Naive thymus-derived CD8-positive, alpha-beta T cell (primary cell): ENCODE measurements at places on chromosomes 11 and 22.
A peak's percentile ranks its signal among the peaks of the same experiment; 100 is the strongest.

DNA sequence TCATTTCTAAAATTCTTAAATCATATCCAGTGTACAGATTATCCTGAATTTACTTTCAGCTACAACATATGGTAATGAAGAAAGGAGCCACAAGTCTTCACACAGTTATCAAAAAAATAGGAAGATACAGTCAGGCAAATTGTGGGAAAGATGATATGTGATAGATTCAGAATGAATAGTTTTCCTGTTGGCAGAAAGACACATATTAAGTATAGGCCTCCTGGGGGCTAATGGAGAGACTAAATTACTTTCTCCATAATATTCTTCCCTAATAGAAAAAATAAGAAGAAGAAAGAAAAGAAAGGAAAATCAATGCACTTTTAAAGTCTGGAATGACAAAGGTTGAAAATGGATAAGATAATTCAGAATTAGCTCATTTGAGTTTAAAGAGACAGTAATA lies 2073.5 kb downstream of the LRRC4C start:
- DNase-seq, result no peak

DNA sequence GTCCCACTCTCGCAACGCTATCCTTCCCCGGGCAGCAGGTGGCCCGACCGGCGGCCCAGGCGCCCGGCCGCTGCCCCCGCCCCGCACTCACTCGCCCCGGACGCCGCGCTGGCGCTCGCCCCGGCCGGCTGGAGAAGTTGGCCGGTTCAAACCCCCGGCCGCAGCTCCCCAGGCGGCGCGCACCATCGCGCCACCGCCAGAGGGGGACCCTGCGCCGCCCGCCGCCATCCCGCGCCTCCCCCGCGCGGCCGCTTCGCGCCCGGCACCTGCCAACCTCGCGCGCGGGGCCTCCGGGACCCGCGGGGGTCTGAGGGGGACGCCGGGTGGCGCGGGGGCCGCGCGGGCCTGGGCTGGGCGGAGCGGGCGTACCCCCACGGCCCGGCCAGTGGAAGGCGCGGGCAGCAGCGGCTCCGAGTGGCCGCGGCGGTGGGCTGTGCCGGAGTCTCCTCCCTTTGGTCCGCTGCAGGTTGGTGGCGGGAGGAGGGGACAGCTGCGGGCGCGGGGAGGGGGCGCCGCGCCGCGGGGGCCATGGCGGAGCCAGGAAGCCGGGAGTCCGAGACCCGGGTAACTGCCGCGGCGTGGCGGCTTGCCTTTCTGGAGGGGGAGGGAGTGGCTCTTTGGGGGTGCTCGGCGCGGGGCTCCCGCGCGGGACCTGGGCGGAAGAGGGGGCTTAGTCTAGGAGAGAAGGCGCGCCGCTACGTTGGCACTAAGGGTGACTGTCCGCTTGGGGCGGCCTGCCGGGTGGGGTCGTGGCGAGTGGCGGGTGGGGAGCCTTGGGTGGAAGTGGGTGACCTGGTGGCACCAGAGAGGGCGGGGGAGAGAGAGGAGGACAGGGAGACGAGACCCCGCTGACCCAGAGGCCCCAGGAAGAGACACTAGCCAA lies at the start of the genes MPST and TST:
Gene MPST (plus strand): TSS at position 434 of the 883 bp plus-strand sequence. CDS start 95 bp downstream, at position 529.
Gene TST (minus strand): TSS at position 139 of the 883 bp plus-strand sequence. CDS start 715 bp downstream, outside the sequence.
- peak; percentile 21 for DNase-seq

- no peak for DNase-seq
These were observed 5.0 kb downstream of the CD81 start for GRCh38 chr11:2382129-2382517.

DNA sequence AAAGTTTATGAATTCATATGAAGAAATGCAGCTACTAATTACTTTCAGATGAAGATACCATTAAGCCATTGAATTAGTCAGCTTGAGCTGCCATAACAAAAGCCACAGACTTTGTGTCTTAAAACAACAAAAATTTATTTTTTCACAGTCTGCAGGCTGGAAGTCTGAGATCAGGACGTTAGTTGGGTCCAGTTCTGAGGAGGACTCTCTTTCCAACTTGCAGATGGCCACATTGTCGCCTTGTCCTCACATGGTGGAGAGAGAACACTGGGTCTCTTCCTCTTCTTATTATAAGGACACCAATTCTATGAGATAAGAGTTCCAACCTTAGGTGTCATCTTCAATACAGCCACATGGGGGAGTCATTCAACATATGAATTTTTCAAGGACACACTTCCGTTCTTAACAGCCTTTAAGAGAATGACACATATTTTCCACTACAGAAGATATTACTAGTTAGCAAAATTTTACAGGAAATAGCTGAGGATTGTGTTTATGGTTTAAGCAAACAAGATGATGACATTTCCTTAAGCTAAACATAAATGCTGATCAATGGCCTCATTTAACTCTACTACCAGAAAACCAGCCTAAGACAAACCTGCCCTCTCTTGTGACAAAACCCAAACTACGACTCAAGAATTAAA lies 56.0 kb downstream of the DCUN1D5 start:
- peak; percentile 51 for DNase-seq

GRCh38 chr11:102853956-102854355 lies 10.5 kb upstream of the MMP3 start:
- no peak for DNase-seq

GRCh38 chr11:130314184-130314749 lies 450 bp downstream of the ZBTB44 start:
- no peak for DNase-seq

GRCh38 chr11:87459351-87459750 lies 421.6 kb downstream of the TMEM135 start:
- DNase-seq, result no peak

DNA sequence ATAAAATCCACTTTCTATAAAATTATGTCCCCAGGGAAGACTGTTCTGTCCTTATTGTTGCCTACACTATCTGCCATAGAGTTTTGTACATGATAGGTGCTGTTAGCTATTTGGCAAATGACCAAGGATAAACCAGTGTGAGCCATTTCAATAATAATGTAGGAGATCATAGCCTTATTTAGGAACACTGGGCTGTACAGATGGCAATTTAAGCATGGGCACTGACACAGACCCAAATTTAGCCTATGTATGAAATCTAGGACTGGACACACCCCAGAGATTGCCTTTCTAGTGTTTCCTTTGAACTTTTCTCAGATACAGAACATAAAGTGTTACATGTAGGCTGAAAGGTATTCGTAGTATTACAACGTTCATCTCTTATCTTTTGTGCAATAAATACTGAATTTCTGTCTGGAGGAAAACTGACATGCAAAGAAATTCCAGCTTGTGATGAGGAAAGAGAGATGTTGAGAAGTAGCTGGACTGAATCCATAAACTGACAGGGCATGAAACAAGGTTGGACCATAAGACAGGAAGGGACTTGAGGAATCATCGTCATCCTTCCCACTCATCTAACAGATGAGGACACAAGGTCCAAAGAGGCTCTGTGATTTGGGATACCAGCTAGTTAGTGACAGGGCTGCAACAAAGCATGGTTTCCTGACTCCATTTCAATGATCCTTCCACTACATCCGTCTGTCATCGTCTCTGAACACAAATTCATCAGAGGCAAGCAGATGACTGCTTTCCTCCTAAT lies 60.3 kb downstream of the TMPRSS5 start:
- no peak for DNase-seq

GRCh38 chr11:121630041-121630440 lies 177.3 kb upstream of the SORL1-AS1 start:
- no peak for DNase-seq

- no peak for DNase-seq
These were observed 60.5 kb downstream of the CD82 start for GRCh38 chr11:44625759-44626523.

DNA sequence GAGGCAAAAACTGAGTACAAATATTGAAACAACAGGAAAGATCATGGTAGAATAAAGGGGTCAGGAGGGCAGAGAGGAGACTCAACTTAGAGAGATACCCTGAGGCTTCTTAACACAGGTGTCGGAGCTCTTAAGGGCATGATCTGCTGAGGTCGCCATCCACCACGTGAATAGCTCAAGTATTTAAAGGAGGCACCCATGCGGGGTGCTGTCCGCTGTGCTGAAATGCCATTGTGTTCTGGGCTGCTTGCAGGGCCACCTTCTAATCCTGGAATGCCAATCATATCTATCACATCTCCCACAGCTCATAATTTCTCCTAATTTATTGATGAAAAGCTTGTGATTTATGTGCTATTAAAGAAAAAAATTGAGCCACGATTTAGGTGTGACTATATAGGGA lies 90.2 kb downstream of the SEZ6L start:
- no peak for DNase-seq

DNA sequence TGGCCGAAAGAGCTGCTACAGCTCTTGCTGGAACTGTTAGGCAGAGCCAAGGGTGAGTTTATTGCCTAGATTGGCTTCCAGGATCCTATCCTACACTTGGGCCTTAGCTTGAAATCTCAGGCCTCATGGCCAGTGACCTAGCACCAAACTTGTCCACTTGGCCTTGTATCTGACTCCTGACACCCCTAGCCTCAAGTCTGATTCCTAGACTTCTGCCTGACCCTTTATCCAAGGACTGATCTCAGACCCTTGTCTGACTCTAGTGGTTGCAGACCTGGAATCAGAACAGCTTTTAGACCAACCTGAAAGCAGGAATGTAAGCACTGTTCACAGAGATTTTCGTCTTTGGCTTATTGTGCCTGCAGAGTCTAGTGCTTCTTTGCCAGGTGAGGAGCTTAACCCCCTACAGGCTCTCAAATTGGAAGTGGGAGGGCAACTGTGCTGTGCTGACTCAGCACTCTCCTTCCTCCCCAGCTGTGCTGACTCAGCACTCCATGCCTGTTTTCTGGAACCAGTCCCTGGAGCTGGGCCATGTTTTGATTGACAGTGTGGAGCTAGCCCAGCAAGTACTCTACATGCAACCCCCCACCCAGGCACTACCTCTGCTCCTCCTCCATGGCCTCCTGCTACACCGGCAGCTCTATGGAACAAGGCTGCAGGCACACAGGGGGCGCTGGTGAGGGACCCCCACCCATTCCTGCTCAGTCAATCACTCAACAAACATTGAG lies 35.1 kb downstream of the RRP8 start:
- DNase-seq, result peak; percentile 13

DNA sequence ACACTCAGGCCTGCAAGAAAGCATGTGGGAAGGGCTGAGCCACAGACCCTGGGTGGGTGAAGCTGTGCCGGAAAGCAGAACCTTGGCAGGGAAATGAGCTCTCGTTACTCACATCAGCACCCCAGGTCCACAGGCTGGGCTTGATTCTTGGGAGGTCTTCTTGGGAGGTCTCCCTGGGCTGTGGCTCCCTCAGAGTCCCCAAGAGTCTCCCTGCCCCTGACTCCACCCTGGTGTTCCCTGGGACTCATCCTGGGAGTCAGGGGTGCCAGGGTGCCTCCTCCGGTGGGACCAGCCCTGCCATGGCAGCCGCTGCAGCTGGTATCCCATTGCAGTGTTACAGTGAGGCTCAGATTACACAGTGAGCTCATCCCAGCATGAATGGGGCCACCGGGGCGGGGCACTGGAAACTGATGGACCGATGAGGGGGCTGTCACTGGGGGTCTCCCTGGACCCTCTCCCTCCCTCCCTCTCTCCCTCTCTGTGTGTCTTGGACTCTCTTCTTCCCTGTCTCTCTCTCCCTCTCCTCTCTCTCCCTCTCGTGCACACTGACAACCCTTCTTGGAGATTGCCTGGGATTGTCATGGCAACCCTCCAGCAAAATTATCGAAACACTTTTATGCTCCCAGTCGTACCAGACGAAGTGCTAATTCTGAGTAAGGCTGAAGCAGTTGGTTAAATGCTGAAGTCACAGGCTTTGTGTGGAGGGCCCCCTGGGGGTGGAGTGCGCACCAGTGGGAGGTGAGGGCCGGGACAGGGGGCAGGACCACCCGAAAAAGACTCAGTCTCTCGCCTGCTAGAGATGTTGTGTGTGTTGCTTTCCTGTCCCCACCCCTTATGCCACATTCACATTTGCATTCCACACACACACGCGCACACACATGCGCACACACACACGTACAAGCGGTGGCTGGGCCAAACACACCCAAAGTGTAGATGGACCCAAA lies 8.6 kb upstream of the C11orf96 start:
- no peak for DNase-seq

GRCh38 chr11:125305345-125305744 lies 140.8 kb downstream of the PKNOX2 start:
- no peak for DNase-seq

- no peak for DNase-seq
These were observed 11.9 kb upstream of the MRTFA start for GRCh38 chr22:40648386-40648785.

- DNase-seq, result peak; percentile 82
These were observed 19.3 kb downstream of the RRP7A start for GRCh38 chr22:42500161-42500835.

DNA sequence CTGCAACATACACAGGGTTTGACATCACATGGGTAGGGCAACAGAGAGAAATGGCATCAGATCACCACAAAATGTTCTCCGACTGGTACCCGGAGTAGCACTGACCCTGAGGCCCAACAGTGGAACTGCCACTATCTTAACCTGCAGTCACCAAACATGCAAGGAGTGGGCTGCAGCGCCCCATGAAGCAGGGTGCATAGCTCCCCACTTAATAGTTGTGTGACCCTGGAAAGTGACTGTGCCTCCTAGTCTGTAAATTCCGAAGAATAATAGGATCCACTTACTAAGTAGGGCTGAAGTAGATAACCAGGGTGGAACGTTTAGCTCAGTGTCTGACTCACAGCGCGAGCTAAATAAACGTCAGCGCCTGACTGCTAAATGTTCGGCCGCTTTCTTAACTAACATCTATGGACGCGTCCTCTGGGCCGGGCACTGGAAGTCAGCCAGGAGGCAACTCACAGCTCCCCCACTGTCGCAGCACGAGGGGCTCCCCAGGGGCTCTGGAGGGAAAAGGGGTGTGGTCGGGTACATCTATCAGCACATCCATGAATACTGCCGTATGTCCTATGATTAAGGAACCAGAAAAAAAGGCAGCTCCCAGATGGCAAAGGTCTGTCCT lies 777 bp downstream of the LTO1 start:
- no peak for DNase-seq

- DNase-seq, result no peak
These were observed 90.0 kb downstream of the MICAL2 start for GRCh38 chr11:12200279-12200990.

DNA sequence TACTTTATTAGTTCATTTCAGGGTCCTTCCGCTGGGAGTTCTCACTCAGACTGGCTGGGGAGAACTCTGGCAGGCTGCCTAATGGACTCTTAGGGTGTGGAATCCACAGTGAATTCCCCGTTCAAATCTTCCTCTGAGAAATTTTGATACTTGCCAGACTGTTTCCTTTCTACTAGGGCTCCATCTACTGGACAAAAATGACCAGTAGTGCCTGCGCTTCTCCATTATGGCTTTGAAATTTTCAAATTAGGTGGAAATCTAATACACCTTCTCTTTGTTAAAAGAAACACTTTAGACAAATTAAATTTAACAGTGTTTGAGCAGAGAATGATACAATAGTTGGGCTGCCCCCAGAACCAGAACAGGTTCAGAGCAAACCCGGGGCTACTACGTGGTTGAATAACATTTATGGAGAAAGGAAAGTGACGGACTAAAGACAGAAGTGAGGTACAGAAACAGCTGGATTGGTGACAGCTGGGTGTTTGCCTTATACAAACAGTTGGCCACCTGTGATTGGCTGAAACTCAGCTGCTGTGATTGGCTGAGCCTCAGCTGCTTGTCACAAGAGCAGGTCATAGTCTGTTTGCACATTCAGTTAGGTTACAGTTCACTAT lies 52.9 kb upstream of the FDX1 start:
- no peak for DNase-seq

- DNase-seq, result peak; percentile 65
These were observed 3.8 kb upstream of the OR5A2 start for GRCh38 chr11:59429924-59430516.
